ENCODE measurements at places on chromosomes 1 and 21. TPM values are rescaled to one million over a fixed set of nuclear protein-coding genes. Genes with fewer than 3 reads are reported as not detected.

LAPTM5 gene
- total RNA-seq, result 175 TPM

GLMN gene
- 4.8 TPM for total RNA-seq

OR2T2 gene
- total RNA-seq, result not detected

SLC1A7 gene
- total RNA-seq, result not detected
